Caki2 (cell line): ENCODE measurements at places on chromosomes 2 and 18.

DNA sequence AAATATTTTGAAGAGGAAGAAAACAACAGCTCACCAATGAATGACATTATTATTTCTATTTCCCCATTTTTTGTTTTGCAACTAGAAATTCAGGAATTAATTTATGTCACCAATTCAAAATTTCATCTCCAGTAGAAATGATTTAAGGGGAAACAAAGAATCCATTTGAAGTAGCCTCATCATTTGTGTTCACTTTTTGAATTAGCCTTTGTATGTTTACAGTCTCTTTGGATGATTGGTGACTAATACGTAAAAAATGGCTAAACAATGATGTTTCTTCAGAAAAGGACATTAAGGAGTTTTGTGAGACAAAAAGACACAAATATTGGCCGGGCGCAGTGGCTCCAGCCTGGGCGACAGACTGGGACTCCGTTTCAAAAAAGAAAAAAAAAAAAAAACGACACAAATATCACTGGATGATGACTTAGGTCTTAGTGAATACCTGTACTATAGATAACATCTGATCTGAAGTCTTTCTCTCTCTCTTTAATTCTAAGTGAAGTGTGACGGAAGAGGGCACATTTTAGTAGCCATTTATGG is 313.2 kb downstream of the PIK3C3 start:
- DNase-seq: peak; percentile 32

GRCh38 chr18:74450626-74451025 is 6.5 kb downstream of the DIPK1C start:
- no peak for DNase-seq

GRCh38 chr18:23451491-23451890 is 1.6 kb upstream of the RIOK3 start:
- no peak for DNase-seq

DNA sequence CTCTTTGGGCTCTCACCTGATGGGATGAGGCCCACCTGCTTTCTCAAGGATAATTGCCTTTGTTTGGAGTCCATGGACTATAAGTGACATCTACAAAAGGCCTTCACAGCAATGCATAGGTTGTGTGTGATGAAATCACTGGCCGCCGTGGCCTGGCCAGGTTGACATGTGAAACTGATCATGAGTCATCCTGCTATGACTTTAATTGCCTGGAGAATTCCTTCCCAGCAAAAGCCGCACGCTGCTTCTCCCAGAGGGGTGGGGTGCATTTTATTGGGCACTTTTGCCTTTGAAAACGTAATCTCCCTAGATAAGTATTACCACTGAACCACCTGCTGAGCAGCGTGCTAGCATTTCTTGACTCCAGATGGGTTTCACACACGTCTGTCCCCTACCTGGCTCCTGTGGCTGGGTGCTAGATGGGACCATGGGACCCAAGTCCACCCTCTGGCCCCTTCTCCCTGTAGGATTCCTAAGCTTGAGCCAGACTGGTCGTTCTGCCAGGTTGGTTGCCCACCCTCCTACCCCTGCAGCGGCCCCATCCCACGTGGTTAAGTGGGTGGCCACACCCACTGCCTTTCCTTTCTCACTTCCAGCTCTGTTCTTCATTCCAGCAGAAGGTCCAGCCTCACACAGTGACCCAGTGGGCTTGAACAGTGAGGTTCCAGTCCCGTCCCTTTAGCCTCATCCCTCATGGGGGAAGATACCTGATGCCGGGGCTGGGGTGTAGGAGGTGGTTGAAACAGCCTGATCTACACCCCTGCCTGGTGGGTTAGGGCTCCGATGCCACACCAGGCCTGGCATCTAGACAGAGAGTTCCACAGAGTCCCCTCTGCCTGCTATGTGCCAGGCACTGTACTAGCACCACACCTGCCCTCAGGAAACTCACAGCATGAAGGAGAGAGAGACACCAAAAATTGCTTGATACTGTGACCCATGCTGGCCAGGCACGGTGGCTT is 89.6 kb downstream of the GBX2 start:
- peak; percentile 85 for DNase-seq

DNA sequence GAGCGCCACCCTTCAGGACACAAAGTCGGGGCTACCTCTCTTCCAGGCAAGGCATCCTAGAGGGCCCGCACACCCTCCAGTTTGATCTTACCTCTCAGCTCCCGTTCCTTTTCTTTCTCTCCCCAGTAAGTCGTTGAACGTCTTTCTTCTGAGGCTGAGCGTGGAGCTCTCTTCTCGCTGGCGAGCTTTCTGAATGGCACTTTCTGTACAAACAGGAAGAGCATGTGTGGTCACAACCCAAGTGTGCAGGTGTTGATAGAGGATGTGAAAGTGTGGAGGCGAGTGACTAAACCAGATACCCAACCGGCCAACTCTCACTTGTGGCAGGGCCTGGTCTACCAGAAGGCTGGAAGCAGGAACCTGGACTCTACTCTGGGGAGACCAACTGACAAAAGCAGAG is at the start of gene AFF3:
Gene AFF3 (minus strand): TSS at position 198 of the 400 bp plus-strand sequence. CDS start 38,136 bp downstream, outside the sequence.
- no peak for DNase-seq

DNA sequence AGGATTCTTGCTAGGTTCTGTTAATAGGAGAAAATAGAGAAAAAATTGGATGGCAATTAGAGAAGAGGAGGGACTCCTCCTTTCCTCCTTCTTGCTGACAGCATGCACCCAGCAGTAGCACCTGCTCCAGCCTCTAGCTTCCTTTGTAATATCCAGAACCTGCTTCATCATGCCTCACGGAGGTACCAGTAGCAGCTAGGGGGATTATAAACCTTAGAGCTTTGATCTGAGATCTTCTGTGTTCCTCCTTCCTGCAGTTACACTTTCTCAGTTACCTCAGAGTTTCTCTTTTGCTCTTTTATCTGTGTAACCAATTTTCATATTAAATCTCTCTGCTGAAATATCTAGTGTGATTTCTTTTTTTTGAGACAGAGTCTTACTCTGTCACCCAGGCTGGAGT is 16.6 kb downstream of the DPP4 start:
- no peak for DNase-seq

DNA sequence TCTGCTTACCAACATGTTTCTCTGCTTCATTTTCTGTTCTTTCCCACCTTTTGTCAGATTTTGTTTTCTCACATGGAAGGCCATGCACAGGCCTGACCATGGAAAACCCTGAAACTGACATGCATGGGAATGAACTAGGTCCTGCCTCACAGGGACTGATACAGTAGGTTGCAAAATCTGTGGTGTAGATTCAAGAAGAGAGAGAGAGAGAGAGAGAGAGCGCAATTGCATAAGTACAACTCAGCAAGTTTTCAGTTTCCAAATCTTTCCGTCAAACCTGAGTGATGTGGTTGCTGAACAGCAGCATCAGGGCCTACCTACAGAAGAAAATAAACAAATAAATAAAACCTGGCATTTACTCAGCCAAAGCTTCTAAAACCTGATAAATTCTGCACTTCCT is 87.5 kb upstream of the RNF152 start:
- no peak for DNase-seq

DNA sequence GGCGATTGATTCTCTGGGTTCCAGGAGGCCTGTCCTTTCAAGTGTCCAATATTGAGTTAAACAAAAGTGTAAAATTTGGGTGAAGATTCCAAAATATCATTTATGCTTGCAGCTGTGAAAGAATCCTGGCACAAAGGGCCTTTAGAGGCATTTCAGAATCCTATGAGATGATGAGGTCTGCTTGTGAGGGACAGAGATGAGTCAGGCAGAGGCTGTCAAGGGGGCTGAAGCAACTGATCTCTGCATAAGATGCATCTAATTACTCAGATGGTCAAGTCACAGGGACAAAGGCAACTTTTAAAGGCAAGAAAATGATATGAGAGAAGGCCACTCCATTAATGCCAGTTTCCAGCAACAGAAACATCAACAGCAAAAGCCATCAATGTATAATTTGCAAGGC is 78.8 kb downstream of the FHOD3 start:
- DNase-seq: no peak

- DNase-seq: no peak
These were observed 60.6 kb downstream of the SCG2 start for GRCh38 chr2:223541546-223541945.

GRCh38 chr2:69275490-69275889 is 111.5 kb downstream of the GFPT1 start:
- DNase-seq: no peak

DNA sequence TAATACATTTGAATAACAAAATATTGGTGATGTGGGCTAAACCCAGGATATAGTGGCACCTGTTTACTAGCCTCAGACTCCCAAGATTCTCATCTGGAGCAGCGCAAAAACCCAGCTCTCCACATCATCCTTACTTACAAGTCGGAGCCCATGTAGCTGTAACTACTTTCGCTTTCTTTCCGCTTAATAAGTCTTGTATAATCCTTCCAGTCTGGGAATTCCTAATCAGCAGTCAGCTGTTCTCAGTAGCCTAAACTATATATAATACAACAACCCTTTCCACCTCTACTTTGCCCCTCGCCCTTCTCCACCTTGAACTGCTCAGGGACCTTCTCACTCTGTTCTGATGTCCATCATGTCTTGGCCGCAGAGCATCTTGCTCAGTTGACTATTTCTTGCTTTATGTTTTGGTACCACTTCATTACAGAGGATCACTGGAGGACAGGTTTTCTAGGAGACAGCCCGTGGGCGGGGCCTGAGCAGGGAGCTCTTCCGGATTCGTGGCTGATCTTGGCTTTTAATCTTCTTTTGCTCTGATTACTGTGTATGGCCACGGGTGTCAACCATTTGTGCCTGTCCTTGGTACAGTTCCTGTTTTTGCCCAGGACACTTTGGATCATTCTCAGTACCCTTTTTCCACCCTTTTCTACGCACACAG is 119.9 kb upstream of the SERTAD2 start:
- DNase-seq: no peak

GRCh38 chr2:179250095-179250494 is 14.5 kb downstream of the SESTD1 start:
- no peak for DNase-seq

DNA sequence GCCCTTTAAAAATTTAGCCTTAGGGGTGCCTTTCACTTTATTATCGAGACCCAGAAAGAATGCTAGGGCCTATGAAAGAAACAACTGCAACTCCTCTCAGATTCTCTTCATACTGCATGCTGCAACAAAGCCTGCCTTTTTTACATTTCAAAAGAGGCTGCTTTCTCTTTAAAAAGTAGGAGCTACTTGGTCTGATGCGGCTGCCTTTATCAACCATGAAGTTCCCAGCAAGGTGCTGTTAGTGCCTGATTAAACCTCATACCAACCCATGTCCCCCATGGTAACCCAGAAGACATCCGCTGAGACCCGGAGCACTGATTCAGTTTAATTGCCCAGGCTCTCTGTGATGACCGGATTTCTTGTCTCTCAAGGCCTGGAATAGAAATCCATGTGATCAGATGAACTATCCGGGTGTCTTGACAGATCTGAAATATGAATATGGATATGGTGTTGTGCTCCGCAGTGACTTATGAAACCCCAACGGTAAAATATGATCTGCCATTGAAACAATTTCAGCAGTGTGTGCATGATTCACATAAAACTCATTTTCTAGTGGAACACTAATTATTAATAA is 368.3 kb downstream of the ZNF521 start:
- DNase-seq: no peak

DNA sequence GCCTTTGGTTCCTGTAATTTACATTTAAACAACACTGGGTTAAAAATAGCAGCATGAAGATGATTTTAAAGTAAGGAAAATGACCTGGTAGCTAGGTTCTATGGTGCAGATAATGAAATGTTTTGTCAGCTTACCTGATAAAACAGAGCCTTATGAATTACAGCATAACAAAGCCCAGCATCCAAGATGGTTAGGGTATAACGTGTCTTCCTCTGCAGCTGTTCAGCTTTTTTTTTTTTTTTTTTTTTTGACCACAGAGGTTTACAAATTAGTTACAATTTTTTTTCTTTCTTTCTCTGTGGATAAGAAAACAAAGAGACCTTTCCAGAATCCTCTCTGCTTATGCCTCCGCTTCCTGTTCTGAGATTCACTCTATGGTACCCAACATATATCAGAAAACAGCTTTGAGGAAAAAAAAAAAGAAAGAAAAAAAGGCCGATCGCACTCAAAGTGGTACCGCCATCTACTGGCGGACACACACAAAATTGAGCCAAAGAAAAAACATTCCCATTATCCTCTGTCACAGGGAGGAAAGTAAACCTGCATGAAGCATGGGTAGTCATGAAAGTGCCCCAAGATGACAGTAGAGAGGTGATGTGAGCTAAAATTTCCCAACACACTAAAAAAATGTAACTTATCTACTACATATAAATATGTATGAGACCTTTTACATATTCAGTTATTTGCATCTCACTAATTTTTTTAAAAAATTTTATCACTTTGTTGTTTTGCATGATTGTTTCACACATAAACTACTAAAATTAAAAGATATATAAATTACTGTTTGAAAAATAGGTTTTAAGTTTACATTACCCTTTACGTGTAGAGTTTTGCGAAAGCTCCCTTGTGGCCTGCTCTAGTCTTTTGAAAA is at the start of gene SCN3A:
Gene SCN3A (minus strand): TSS at position 362 of the 871 bp plus-strand sequence. CDS start 27,656 bp downstream, outside the sequence.
- DNase-seq: peak; percentile 70
